ENCODE measurements at places on chromosomes 12 and 14.

GRCh38 chr12:66170606-66171005, 810 bp upstream of the TMBIM4 start:
- no peak for DNase-seq

DNA sequence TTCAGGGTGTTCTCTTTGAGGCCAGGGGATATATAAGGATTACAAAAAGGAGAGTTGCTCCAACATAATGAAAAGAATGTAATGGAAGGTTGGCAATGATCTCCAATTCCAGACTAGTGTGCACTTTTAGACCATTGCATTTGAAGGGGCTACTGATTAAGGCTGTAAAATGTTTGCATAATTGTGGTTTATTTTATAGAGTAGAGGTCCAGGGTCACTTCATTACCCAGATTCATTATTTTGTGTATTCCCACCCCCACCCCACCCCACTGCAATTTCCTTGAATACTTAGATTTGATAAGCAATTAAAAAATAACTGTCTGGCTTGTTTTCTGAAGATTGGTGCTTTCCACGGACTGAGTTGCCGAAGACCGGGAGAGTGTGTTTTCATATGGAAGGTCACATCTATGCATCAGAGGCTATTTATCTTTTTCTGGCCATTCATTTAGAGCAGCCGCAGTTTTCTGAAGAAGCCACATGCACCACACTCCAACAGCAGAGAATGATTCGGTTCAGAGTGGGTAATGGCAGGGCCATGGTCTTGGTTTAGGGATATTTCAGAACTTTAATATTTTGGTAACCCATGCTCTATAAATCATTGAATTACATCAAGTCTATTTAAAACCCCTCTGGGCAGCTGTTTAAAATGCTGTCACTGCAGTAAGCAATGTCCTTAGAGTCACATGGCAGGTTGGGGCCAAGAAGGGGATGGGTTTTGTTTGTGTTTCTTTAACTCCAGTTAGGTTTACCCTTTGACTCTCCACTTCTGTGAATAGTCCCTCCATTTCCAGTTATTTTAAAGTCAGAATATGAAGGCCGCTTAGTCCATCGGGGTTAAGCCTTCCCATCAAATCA, 94.6 kb downstream of the TMEM30B start:
- DNase-seq = no peak

- no peak for DNase-seq
Measured at GRCh38 chr12:46244273-46244915, 24.4 kb downstream of the SLC38A1 start.

DNA sequence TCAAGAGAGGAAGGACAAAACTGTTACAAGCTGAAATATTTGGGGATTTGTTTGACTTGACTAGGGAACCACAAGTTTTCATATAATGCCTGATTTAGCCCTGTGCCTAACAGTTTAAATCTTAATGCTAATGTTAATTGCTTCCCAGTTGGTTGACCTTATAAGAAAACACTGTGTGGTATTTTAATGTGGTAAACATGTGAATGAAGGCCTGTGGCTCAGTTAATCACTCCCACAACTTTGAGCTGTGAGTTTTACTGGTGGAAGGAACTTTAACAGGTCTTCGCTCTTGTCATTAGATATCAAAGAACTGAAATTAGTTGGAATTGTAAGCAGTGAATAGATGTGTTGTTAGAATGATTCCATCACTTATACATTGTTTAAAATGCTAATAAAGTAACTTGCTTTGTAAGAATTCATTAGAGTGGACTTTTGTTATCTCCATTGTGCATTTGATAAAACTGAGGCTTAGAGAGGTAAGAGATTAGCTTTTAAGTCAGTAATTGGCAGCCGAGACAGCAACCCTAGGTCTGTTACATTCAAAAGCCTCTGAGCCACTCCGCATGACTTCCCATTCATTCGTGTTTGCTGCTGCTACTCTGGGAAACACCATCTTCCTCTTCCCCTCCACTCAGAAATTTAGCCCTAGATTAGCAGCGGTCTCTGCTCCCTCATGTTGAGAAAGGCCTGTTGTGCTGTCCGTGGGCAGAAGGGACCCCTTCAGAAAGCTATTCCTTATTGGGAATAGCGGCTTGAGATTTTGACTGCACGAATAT, 1.0 kb upstream of the TBK1 start:
- peak; percentile 26 for DNase-seq

GRCh38 chr12:71061451-71061850, 96.3 kb downstream of the TSPAN8 start:
- no peak for DNase-seq

DNA sequence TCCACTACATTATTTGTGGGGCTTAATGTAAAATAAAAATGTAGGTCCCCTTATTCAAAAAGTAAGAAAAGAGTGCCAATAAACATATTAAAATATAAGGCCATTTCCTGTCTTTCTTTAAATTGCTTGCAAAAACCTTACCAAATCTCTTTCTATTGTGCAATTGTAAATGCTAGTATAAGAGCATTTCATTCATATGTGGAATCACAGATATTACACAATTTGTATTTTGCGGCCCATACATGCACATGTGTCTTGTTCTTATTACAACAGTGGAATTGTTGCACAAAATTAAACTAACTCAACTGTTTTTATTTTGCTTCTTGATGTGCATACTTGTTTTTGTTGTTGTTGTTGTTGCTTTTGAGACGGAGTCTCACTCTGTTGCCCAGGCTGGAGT, 20.1 kb upstream of the CRADD start:
- no peak for DNase-seq

DNA sequence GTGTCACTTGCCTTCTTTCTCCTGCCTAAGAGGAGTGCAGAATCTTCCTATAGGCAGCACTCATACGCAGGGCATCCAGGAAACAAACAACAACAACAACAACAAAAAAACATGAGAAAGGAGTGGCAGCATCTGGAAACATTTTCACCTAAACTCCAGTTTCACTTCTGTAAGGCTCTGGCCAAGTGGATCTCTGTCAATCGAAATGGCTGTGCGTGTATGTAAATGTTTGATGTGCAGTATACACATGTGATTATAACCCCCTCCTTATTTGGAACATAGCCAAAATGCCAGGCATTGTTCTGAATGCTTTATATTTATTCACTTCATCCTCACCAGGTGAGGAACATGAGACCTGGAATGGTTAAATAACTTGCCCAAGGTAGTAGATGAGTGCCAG, 76.8 kb downstream of the COX16 start:
- no peak for DNase-seq

Data from NCI-H2171 treated with DMSO at 0.1 percent for 48 hours (cell line).